ENCODE measurements at places on chromosomes 12 and 14. TPM values are rescaled to one million over a fixed set of nuclear protein-coding genes. Genes with fewer than 3 reads are reported as not detected.

MANSC4 gene
- 0.25 TPM for polyA plus RNA-seq

PABPN1 gene
- polyA plus RNA-seq: 262 TPM

PRH2 gene
- 0.64 TPM for polyA plus RNA-seq

SCYL2 gene
- 55.6 TPM for polyA plus RNA-seq

SYNDIG1L gene
- 0.28 TPM for polyA plus RNA-seq

BDKRB1 gene
- polyA plus RNA-seq: 0.26 TPM

- DNase-seq: no peak
These were observed 846 bp upstream of the MTHFD1 start for GRCh38 chr14:64387232-64387781.

DNA sequence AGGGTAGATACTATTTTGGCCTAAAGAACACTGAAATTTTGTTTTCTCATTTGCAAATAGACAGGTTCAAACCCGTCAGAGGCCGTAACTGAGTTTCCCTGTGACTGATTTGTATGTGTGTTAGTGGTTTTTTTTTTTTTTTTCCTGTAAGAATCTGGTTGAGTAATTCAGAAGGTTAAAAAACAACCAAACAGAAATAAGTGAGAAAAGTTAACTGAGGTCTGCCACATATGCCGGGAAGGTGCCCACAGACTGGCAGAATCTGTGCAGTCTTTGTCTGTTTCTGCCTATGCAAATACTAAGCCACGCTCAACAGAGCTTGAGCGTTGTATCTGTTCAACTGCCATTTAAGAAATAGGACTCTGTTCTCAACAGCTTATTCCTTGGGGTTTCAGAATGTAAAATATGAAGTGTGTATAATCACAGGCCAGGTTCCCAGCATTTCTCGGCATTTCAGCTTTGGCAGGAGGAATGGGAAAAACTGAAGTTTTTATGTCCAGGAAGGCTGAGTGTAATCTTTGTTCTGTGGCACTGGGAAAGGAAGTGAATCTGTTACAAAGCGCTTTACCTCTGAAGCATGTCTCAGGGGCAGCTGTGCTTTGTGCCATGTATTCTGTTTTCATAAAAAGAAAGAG lies 181.9 kb downstream of the PRKCH start:
- DNase-seq: no peak

- DNase-seq: no peak
These were observed 342.6 kb upstream of the E2F7 start for GRCh38 chr12:77407931-77408330.
